Fibroblast of skin of left quadriceps (primary cell): ENCODE measurements at places on chromosomes 11 and 22.

DNA sequence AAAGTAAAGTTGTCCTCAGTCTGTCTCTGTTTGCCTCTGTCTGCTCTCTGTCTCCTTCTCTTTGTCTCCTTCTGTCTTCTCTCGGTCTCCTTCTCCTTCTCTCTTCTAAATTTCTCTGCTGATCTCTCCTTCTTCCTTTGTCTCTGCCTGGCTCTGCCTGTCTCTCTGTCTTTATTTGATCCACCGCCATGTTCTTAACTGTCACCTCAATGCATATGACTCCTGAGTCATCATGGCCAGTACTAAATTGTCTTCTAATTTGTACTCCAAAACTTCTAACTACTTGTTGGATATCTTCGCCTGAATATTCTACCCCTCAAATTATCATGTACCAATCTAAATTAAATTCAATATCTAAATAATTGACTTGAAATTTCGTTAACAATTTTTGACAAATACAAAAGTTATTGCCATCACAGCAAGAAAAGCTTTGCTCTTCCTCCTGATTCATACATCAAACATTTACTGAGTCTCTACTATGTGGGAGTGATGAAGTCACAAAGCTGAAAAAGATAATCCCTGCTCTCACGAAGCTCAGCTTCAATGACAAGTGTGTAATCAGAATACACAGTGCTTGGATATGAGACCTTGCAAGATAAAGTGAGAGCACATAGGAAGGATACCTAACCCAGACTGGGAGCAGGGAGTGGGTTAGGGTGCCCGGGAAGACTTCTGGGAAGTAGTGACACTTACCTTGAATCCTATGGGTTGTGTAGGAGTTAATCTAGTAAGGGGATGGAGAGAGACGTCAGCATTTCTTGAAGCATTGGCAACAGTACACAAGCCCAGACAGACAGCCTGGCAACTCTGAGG, 193.0 kb downstream of the MAML2 start:
- DNase-seq = no peak

- no peak for DNase-seq
Measured at GRCh38 chr11:117805045-117805444, 8.0 kb upstream of the DSCAML1 start.

DNA sequence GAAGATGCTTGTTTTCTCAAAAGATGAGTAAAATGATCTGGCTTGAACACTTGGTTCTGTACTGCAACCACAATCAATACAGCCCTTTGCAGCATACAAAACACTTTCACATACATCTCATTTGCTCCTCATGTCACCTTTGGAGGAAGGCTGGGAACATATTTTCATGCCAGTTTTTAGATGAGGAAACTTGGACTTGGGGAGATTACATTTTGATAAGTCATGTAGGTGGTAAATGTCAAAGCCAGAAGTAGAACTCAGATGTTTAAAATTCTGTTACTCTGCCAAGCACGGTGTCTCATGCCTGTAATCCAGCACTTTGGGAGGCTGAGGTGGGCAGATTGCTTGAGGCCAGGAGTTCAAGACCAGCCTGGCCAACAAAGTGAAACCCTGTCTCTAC, 121.8 kb downstream of the MICAL2 start:
- no peak for DNase-seq

DNA sequence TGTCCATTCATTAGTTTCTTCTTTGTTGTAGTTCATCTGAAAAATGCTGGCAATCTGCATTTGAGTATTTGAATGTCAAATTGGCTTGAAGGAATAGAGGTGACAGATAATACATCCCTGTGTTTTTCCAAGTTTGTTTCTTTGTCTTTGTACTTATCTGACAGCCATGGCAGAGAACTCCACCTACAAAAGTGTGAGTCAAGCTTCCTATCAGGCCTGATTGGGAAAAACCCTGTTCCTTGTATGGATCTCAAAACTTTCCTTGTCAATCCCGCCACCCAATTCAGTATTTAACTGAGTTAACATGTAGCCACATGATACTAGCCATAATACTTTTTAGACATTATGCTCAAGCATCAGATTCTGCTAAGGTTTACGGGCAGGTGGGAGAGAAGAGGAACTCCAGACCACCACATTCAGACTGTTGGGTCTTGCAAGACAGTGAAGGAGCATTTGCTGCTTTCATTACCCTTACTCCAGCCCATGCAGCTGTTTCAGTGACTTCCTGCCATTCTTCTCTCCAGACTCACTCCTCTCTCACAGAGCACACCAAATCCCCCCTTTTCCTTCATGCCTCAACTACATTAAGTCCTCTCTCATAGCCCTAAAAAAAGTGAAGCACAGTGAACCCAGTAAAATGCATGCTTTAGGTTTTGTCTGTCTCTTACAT, 65.9 kb downstream of the BLID start:
- DNase-seq = no peak

DNA sequence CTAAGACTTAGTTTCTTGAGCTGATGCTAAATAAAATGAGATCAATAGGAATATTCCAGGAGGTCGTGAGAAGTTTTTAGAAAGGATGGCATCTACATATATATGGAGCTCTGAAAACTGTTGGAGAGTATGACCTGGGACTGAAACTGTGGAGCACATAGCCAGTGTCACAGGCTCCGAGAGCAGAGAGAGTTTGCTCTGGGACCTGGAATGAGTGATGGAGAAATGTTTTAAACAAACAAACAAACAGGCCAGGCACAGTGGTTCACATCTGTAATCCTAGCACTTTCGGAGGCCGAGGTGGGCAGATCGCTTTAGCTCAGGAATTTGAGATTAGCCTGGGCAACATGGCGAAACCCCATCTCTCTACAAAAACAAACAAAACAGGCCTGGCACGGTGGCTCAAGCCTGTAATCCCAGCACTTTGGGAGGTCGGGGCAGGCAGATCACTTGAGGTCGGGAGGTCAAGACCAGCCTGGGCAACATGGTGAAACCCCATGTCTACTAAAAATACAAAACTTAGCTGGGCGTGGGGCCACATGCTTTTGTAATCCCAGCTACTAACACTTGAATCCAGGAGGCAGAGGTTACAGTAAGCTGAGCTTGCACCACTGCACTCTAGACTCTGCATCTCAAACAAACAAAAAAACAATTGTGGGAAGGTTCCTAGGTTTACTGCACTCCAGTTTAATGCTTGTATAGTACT, 67.1 kb downstream of the SLC35F2 start:
- DNase-seq = no peak
